ENCODE measurements at places on chromosomes 5 and 9.

DNA sequence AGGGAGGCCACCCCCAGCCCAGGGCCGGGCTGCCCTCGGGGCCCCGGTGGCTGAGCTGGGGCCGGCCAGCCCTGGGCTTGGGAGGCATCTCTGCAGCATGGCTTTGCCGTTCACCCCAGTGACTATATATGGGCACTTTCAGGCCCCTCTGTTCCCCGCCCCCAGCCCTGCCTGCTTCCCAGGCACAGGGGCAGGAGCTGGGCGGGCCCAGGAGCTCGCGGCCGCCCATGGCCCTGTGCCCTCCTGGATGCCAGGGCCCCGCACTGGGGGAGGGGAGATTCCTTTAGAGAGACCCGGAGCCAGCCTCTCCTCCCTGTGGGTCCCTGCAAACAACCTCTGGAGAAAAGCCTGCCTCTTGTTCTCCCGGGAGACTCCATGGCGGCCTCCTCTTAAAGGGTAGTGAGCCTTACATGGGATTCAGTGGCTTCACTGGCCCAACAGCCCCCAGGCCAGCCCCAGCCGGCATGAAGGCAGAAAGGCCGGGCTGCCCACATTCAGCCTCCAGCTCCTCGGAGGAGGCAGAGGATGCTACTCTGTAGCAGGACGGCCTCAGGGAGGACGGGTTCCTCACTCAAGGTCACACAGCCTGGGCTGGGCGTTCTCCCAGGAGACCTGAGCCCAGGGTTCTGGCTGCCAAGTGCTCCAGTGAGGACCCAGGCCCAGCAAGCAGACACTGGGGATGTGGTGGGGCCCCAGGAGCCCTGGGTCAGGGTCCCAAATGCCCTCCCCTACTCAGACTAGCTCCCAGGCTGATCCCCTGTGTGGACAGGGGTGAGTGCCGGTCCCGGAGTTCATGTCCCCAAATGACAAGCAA, 4.1 kb downstream of the NACC2 start:
- no peak for DNase-seq

GRCh38 chr5:89458332-89458656, 575.3 kb upstream of the MEF2C start:
- DNase-seq: no peak

GRCh38 chr5:107553117-107553555, 117.6 kb downstream of the EFNA5 start:
- DNase-seq: no peak

DNA sequence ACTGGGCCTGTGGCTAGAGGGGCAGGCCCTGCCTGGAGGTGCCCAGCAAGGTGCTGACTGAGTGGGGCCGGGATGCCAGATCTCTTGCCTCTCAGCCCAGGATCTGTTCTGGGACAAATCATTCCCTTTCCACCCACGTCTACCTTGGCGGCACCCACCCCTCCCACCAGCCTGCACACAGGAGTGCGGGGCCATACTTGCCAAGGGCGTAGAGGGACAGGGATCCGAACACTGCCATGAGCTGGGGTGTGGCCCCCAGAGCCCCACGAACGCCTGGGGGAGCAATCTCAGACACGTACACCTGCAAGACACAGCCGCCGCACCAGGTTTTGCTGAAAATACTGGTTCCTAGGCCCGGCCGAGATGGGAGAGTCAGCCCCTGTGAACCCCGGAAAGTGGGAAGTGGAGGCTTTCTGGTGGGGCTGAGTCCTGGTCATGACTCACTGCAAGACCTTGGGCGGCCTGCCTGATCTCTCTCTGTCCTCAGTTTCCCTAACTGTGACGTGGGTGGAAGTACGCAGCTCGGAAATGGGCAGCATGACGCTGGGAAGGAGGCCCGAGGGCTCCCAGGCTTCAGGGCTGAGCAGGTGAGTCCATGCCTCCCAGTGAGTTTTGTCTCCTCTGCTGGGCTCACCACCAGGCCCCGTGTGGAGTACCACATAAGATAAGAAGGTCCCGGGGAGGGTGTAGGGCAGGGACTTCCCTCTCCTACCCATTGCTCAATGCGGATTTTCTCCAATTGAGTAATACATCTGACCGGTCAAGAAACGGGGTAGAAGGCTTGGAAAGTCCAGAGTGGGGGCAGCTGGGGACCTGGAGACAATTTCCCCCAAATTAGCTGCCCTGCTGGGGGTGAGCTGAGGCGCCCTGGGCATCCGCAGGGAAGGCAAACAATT, 2.6 kb downstream of the SLC2A6 start:
- DNase-seq: no peak

DNA sequence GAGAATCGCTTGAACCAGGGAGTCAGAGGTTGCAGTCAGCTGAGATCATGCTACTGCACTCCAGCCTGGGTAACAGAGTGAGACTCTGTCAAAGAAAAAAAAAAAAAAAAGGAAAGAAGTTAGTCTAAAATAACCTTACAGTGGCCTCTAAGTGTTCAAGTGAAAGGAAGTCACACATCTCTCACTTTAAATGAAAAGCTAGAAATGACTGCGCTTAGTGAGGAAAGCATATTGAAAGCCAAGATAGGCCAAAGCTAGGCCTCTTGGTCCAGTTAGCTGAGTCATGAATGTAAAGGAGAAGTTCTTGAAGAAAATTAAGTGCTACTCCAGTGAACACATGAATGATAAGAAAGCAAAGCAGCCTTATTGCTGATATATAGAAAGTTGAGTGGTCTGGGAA, 38.1 kb downstream of the ITGA1 start:
- DNase-seq: no peak

GRCh38 chr5:16616536-16617273, at the start of gene RETREG1:
Gene RETREG1, minus strand, starts transcription at chr5:16616997. Its CDS starts 26 bp downstream, at chr5:16616971.
- DNase-seq: no peak

GRCh38 chr5:97909541-97909940, 726.5 kb upstream of the RIOK2 start:
- no peak for DNase-seq

- DNase-seq: no peak
Observed at GRCh38 chr5:122722341-122722740, 52.5 kb upstream of the SNX2 start.

- DNase-seq: no peak
Observed at GRCh38 chr9:110143485-110143884, 64.5 kb downstream of the C9orf152 start.

GRCh38 chr9:114685951-114686350, 4.0 kb upstream of the TEX48 start:
- DNase-seq: no peak

DNA sequence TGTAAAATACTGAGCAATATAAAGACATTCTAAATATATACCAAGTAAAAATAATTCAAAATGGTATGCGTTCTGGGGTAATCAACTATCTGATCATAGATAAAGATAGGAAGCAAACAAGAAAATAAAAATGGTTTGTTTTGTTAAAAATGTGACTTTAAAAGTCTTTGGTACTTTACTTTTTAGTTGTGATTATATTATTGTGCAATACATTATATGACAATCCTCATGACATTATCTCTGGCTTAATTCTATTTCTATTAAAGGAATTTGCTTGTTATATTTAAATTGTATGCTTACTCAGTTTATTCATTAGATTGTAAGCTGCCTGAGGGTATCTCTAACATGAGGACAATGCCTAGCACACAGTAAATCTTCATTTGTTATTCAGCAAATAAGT, 477.9 kb downstream of the TMEM38B start:
- no peak for DNase-seq

GRCh38 chr9:111020594-111020993, 17.7 kb downstream of the LPAR1 start:
- DNase-seq: no peak

DNA sequence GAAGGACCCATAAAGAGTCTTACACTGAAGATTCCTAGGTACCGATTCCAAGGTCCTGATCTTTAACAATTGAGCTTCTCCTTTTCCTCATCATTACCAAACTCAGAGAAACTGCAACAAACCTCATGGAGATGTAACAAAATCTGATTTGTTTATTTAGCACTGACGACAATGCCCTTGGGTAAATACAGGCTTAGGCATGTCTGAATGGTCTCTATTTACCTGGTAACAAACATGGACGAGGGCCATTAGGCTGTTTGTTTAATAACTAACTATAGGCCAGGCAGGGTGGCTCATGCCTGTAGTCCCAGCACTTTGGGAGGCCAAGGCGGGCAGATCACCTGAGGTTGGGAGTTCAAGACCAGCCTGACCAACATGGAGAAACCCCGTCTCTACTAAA, 333.3 kb downstream of the AGTPBP1 start:
- no peak for DNase-seq

GRCh38 chr9:105511446-105511845, 46.5 kb upstream of the FKTN start:
- DNase-seq: no peak

DNA sequence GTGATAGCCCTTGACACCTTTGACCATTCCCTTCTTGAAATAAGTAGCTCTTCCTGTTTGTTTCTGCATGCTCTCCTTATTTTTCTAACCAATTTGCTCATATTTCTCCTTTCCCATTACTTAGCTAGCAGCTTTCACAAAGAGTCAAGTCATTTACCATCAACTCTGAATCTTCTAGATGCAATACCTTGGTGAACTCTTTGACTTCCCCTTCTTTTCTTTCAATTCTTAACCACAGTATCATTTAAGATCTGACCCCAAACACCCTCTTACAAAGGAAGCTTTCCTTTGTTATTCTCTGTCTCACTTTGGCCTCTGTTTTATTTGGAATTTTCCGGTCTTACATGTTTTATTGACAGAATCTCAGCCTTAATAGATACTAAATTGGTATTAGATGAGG, 14.0 kb downstream of the NFX1 start:
- DNase-seq: no peak

DNA sequence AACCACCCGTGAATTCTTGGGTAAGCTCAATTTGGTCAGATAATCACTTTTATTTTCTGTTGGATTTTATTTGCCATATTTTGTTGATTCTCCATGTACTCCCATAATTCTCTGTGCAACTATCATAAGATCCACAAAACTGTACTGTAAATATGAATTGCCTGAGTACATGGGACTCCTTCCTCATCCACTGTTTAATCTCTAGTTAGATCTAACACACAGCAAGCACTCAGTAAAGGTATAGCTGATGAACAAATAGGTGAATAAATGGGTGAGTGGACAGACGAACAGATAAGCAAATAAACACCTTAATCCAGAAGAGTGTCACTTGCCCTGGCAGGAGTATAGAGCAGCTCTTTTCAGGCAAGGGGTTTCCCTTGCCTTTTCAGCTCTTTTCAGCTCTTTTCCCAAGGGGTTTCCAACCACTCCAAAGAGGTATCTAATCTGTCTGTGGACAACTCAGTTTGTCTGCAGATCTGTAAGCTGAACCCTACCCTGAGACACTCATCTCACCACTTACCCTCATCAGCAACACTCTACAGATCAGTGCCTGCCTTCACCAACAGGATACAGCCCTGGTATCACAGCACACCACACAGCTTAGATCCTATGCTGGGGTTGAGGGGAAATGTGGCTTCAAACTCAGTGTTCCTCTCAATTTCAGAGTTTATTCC, 51.2 kb downstream of the SIL1 start:
- DNase-seq: no peak

- no peak for DNase-seq
Observed at GRCh38 chr9:104091708-104092107, 2.4 kb upstream of the SMC2 start.

DNA sequence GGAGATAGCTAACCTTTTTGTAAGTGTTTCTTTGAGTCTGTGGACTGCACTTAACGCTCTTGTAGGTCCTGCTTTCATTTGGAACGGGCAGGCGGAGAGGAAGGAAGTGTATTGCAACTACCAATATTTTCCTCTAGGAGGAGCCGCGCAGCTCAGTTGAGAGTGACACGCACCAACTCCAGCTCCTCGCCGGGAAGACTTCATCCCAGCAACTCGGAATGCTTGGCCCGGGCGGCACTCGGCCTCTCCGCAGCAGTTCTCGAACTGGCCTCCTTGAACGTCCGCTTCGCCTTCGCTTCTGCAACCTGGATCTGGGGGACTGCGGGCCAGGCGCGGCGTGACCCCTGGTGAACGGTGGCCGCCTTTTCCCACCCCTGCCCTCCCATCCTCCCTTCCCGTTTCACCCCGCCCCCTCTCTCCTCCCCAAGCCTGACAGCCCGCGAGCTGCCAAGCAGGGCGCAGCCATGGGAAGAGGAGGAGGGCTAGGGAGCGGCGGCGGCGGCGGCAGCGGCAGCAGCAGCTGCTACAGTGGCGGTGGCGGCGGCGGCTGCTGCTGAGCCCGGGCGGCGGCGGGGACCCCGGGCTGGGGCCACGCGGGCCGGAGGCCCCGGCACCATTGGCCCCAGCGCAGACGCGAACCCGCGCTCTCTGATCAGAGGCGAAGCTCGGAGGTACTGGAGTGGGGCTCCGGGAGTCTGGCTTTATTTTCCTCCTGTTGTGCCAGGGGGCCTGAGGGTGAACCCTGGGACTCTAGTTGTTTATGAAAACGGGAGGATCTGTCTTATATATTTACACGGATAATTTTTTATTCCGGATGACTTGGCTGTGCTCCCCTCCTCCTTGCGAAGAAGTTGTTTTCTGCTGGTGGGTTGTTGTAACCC, at the start of gene GHR:
TSS of gene GHR (plus strand) at position 155 of the 881 bp plus-strand sequence. CDS start 142,436 bp downstream, outside the sequence.
- DNase-seq: no peak

GRCh38 chr9:123419721-123420591, 64.0 kb downstream of the CRB2 start:
- DNase-seq: no peak

DNA sequence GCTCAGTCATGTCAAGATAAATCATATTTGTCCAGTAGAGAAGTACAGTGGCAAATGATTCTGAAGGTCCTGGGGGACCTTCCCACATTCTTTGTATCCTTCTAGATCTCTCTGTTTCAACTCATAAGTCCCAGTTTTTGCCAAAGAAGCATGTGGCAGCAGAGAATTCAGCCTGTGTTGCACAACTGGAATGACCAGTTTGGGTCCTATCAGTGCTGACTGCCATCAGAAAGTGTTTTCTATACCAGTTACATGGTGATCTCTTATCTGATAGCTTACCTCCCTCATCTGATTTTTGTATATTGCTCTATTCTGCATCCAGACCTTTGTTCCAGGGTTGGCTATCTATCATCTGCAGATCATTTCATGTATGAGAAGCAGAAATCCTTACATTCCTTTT, 21.7 kb downstream of the GM2A start:
- no peak for DNase-seq

DNA sequence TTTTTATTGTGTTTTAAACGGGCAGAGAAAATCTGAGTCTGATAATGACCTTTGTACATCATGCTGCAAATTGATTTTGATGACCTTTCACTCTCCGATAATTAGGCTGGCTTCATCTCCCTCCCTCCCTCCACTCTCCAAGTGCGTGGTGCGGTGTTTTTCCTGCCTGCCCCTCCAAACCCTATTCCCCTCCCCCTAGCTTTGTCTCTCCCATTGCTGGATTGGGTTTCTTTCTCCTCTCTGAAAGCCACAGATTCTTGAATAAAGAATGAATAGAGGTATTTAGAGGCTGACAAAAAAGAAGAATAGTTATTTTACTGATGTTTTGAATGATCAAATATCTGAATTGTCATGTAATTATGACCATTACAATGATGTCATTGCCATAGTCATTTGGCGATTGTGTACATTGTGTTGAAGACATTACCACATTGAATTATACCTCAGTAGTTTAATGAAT, 571.1 kb upstream of the ZNF608 start:
- DNase-seq: no peak

DNA sequence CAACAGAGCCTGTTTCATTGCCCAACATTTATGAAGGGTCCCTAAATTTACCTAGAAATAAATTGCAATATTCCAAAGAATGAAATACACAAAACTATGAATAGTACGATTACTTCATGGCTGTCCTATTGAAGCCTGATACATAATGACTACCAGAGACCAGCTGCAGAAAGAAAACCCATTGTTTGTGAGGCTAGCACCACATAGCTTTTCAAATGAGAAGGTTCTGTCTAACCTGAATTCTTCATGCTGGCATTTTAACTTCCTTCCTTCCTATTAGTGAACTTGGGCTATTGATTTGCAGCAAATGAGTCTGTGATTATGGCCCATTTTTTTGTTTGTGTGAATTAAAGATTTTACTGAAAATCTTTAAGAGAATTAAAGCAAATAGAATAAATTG, 47.3 kb downstream of the MEGF10 start:
- DNase-seq: no peak
